ENCODE measurements at places on chromosomes 12 and 14. TPM values are rescaled to one million over a fixed set of nuclear protein-coding genes. Genes with fewer than 3 reads are reported as not detected.

The GALNT9 gene
- 4.4 TPM for total RNA-seq

The C12orf54 gene
- not detected for total RNA-seq

The HIGD1C gene
- not detected for total RNA-seq

The TSHR gene
- total RNA-seq = not detected

The PDZRN4 gene
- total RNA-seq = not detected

The RAD51B gene
- 4.1 TPM for total RNA-seq

The NGB gene
- total RNA-seq = not detected

The TMEM52B gene
- total RNA-seq = 0.12 TPM

The KRT82 gene
- not detected for total RNA-seq

The IL26 gene
- not detected for total RNA-seq

The FGD4 gene
- total RNA-seq = 3.5 TPM

The KLRC2 gene
- 2.1 TPM for total RNA-seq

The ACOT4 gene
- 1.9 TPM for total RNA-seq

The C1QL4 gene
- total RNA-seq = 6.5 TPM

The TAS2R8 gene
- total RNA-seq = not detected

The GUCY2C gene
- not detected for total RNA-seq
